ENCODE measurements at places on chromosomes 7 and 10.

DNA sequence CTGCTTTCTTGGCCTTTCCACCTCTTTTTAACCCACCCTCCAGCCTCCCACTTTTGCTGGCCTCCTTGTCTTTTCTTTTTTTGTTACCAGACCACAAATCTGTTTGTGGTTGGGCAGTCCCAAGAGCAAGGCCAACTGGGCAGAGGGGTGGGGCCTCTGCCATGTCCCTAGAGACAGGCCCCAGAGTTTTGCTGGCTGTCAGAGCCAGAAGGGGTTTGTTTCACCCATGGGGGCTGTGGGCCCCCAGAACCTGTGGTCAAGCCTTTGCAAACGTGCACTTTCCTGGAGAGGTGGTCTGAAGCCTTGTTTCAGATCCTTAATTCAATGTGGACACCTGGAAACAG is 10.3 kb downstream of the ZMIZ1 start:
- no peak for DNase-seq

DNA sequence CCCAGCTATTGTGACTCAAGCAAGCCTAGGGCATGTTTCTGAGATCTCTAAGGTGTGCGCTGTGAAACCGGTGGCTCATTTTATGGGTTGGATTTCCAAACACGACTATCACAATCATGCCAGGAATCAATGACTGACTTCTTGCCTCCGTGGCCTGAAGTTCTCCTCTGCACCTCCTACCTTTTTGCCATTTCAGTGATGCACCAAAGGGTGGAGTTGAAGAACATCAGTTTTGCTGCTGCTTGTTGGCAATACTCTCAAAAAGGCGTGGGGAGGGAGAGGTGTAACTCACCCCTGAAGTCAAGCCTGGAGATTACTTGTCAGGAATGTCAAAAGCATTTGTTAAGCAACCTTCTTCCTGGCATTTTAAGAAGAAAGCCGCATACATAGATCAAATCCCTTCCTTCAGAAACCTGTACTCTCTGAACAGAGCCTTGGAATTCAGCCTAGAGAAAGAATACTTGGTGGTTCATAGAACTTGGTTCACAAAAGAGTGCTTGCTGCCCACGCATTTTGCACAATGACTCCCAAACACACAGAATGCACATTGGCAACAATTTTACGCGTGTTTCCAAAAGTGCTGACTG is 41.0 kb downstream of the KIAA1217 start:
- no peak for DNase-seq

DNA sequence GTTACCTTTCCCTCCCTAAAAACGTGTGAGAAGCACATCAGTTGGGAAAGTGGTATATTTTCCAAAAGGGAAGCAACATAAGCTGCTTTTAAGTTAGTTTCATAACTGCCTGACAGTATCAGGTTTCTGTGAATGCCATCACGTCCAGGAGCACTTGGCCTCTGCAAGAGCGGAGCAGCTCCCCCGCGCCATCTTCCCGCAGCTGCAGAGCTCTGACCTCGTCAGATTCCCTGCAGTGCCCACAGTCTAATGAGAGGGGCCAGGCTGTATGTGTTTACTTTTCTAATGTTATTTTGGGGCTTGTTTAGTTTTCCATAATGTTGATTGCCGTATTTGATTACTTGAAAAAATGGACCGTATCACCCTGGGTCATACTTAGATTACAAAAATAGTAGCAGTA is 74.2 kb downstream of the MGMT start:
- DNase-seq, result no peak

GRCh38 chr10:92656266-92656961 is 33.3 kb upstream of the HHEX start:
- DNase-seq, result no peak

DNA sequence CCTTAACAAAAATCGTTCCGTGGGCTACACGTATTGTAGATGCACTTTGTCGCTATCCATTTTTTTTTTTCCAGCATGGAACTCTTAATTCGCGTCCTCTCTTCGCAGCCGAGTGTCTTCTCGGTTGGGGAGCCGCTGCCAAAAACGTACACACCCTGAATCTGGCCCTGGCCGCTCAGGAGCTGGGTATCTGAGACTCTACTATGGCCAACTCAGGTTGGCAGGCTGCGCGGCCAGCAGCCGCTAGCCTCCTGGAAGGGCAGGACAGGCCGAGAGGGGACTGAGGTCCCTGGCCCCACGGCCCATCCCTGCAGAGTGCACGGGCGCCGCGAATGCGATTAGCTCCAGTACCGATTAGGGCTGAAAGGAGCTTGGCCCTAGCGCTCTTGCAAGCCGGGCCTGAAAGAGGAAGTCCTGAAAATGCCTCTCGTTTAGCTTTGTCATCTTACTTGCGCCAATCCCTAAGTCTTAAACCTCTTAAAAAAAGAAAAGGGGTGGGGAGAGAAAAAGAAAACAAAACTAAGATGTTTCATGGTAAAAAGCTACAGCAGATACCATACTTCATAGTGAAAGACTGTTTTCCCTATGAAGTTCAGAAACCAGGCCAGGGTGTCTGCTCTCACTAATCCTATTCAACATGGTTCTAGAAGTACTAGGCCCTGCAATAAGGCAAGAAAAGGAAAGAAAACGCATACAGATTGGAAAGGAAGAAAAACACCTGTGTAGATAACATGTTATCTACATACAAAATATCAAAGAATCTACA is 113.2 kb upstream of the RHEB start:
- no peak for DNase-seq

- DNase-seq, result no peak
Observed at GRCh38 chr10:72257051-72257892, 16.5 kb upstream of the DDIT4 start.

DNA sequence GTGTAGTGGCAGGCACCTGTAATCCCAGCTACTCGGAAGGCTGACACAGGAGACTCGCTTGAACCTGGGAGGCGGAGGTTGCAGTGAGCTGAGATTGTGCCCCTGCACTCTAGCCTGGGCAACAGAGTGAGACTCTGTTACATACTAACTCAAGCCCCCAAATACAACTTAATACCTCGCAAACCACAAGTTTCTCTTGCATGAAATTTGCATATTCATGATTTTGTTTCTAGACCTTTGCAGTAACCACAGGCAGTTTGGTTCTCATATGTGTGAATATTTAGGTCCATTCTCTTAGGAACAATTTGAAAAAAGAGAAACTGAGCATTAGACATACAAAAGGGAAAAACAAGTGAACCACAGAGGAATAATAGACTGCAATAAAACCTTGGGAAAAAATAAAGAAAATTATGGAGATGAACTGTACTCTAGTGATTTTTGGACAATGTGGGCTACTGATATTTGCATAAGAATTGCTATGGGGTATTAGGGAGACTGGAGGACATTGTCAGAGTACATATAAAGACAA is 77.0 kb downstream of the ZNF277 start:
- DNase-seq, result no peak

DNA sequence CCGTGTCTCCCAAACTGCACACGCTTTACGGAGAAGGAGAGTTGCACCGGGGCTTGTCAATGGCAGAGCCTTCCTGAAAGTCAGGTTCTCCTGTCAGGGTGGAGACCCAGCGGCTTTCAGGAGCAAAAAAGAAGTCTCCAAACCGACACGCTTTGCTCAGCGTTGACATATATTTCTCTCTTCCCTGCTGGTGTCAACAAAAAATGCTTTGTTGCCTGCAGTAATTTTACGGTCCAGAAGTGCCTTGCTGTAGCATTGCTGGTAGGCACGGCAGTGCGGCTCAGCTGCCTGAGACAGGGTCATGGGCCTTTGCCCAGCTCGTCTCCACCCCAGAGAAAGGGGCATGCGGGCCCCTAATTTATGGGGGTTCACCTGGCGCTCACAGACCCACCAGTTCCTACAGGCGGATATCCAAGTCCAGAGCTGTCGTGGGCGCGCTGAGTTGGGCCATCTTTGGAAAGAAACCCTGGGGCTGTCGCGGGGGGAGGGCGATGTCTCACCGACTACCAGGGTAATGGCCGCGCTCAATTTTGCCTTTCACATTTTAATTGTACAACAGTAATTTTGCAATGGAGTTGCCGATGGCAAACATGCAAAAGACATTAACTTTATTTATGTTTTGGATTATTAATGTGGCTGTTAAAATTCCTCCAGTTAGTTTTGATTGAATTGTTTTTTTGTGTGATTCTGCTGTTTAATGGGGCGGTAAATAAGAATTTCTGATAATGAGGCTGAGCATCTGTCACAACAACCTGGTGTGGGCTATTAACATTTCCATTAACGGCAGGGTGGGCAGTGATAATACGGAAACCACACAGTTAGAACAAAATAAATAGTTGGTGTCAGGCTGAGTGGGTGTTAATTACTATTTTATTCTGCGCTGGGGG is 478.2 kb upstream of the FOXK1 start:
- no peak for DNase-seq

DNA sequence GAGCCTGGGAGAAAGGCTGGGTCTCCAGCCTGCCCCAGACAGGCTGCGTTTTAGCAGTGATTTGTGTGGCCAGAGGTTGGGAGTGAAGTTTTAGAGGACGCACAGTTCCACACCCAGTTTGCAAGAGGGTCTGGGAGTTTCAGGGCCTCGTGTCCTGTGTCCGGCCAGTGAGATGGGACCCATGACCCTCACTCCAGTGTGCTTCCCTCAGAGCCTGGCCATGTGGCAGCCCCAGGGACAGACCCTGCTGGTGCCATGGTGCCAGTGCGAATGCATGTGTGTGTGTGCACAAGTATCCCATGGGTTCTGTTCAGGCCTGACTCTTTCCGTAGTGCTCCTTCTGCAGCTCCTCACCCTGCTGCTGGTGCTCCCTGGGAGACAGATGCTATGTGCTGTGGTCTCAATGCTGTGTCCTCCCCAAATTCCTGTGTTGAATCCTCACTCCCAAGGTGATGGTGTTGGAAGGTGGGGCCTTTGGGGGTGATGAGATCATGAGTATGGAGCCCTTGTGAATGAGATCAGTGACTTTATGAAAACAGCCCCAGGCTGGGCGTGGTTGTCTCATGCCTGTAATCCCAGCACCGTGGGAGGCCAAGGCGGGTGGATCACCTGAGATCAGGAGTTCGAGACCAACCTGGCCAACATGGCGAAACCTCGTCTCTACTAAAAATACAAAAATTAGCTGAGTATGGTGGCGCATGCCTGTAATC is 16.5 kb downstream of the ECHDC3 start:
- no peak for DNase-seq

GRCh38 chr7:103988468-103989199 is 824 bp downstream of the RELN start:
- no peak for DNase-seq

DNA sequence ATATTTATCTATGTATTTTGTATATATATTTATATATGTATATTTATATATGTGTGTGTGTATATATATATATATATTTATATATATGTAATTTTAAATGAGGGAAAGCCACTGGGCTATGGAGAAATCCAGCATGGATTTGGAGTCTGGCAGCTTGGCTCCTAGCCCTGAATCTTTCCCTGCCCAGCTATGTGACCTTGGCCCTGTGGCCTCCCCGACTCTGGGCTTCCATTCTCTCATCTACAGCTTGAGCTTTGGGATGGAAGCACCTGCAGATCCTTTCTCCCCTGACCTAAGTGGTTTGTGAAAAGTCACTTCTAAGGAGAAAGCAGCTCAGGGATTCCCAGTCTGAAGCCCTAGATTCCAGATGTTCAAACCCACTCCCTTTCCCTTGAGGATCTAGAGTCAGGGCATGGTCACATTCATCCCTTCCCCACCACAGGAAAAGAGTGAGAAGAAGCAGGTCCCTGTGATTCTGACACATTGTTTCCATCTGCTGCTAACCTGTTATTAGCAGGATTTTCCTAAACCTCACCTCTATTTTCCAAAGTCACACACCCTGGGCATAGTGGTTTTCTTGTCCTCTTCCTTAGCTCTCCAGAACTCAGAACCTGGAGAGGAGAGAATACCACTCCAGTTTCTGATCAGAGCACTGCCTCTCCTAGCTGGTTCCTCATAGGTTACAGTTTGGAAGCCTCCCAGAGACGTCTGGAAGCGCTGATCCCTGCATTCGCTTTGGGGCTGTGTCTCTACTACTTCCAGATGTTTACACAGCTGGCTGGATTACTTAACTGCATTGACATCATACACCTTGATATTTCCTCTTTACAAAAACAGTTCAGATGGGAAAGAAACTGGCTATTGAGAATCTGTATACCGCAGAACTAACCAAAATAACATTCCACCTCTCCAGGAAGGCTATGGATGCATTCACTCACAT is 327.5 kb upstream of the ZMIZ1 start:
- peak; percentile 13 for DNase-seq

DNA sequence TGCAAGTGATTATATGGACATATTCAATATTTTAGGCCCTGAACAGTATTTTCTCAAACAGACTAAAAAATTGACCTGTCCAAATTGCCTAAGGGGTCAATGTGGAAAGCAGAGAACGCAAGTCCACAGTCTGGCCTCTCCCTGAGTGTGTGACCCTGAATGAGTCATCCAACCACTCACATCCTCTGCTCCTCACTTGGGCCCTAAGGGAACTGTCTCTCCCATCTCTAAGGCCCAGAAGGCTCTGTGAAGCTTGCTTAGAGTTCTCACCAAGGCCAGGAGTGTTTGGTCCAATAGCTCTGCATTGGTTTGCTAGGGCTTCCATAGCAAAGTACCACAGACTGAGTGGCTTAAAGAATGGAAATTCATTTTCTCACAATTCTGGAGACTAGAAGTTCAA is 155.1 kb downstream of the LSM5 start:
- no peak for DNase-seq

DNA sequence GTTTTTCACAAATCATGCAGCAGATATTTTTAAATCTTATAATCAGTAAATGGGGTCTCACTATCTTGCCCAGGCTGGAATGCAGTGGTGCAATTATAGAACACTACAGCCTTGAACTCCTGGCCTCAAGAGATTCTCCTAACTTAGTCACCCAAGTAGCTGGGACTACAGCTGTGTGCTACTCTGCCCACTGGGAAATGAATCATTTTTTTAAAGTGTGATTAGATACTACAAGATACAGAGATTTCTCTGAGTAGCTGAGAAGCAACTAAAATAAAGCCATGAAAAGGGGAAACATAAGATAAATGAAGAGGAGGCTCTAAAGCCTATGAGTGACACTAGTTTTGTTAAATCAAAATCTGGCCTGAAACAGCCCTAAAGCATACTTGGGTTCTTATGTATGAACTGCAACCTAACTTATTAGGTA is 119.7 kb downstream of the JMJD1C start:
- no peak for DNase-seq

DNA sequence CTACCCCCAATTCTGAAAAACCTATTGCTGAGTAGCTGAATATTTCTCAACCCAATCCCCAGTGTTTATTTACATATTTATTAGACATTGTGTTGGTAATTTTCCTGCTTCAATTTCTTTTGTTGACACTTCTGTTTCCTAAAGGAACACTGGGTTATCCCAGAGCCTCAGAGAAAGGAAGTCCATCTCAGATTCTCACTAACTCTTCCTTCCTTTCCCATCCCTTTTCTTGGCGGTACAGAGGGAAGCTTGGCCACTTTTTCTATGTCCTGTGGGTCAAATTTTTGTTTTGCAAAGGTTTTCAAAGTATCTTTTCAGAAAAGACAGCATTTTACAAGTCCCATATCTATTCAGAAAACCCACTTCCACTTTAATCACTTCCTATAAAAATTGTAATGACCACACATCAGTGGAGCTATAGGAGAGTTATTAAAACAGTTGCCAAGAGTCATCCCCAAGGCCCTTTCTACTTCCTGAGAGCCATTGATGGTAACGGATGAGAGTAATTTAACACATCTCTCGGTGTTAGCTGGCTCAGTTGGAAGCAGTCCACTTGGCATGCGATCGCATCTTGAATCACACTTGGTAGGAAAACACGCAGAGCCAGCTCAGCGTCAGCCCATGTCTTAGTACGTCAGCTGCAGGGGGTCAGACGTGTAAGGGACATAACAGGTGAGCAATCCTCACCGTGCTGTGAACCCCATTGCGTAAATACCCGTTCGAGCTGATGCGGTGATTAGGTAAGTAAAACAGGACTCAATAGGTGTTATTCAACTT is 231.1 kb upstream of the ADARB2 start:
- DNase-seq, result no peak
